ENCODE measurements at places on chromosomes 2 and 18. TPM values are rescaled to one million over a fixed set of nuclear protein-coding genes. Genes with fewer than 3 reads are reported as not detected.

STARD6 gene
- not detected for total RNA-seq

MYOM1 gene
- total RNA-seq, result 2.5 TPM

CRYGD gene
- total RNA-seq, result not detected

FRZB gene
- 0.72 TPM for total RNA-seq

CD8B2 gene
- total RNA-seq, result not detected

EMILIN1 gene
- total RNA-seq, result 283 TPM

SLC19A3 gene
- 0.78 TPM for total RNA-seq

ONECUT2 gene
- total RNA-seq, result not detected

EPC2 gene
- total RNA-seq, result 19.2 TPM

CCDC85A gene
- total RNA-seq, result 0.13 TPM

AKAIN1 gene
- not detected for total RNA-seq

HOXD3 gene
- total RNA-seq, result 0.26 TPM

G6PC2 gene
- not detected for total RNA-seq

MC5R gene
- not detected for total RNA-seq

PIAS2 gene
- total RNA-seq, result 22.1 TPM

MATN3 gene
- 3.4 TPM for total RNA-seq

CACNB4 gene
- total RNA-seq, result 10.8 TPM

POTEI gene
- total RNA-seq, result not detected

LINC00305 gene
- total RNA-seq, result not detected

CD8A gene
- 0.07 TPM for total RNA-seq

MAPK4 gene
- under 0.01 TPM for total RNA-seq

SIX2 gene
- 6.2 TPM for total RNA-seq

CAVIN2 gene
- 26.8 TPM for total RNA-seq

GALNT5 gene
- total RNA-seq, result 146 TPM

ZNF514 gene
- 14.3 TPM for total RNA-seq

SCN3A gene
- total RNA-seq, result 0.40 TPM

GLB1L gene
- 12.1 TPM for total RNA-seq

GAD1 gene
- 0.07 TPM for total RNA-seq

SNX17 gene
- total RNA-seq, result 111 TPM

CAPN14 gene
- 0.26 TPM for total RNA-seq

AP1S3 gene
- 18.6 TPM for total RNA-seq

ACADL gene
- 0.33 TPM for total RNA-seq

COL4A3 gene
- total RNA-seq, result 3.5 TPM

GAL3ST2 gene
- 0.46 TPM for total RNA-seq

IL36B gene
- not detected for total RNA-seq

IL36RN gene
- total RNA-seq, result not detected

MAPRE3 gene
- 11.7 TPM for total RNA-seq

SERPINB13 gene
- total RNA-seq, result not detected

CCBE1 gene
- 48.7 TPM for total RNA-seq

DCDC2C gene
- not detected for total RNA-seq

MSTN gene
- total RNA-seq, result 0.13 TPM

LOXL3 gene
- total RNA-seq, result 110 TPM

TDRD15 gene
- total RNA-seq, result not detected

CPLX4 gene
- total RNA-seq, result not detected

ACVR2A gene
- 8.9 TPM for total RNA-seq

Data from smooth muscle cell of the pulmonary artery (primary cell).